ENCODE measurements at places on chromosomes 1 and 21. TPM values are rescaled to one million over a fixed set of nuclear protein-coding genes. Genes with fewer than 3 reads are reported as not detected.

DNA sequence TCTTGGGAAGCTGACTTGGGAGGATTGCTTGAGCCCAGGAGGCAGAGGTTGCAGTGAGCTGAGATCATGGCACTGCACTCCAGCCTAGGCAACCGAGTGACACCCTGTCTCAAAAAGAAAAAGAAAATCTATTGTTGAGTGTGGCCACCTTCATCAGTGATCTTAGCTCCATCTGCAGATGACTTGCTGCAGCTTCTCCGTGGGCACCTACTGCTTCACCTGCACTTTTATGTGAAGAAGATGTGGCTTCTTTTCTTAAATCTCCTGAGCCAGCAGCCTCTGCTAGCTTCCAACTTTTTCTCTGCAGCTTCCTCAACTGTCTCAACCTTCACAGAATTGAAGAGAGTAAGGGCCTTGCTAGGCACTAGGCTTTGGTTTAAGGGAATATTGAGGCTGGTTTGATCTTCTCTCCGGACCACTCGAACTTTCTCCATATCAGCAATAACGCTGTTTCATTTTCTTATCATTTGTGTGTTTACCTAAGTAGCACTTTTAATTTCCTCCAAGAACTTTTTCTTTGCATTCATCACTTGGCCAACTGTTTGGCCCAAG is 28.0 kb downstream of the AGPAT3 start:
- DNase-seq = no peak

- DNase-seq = no peak
Observed at GRCh38 chr1:56416495-56416894, 162.9 kb downstream of the PLPP3 start.

- DNase-seq = no peak
Observed at GRCh38 chr1:243280571-243281129, 24.8 kb downstream of the SDCCAG8 start.

DNA sequence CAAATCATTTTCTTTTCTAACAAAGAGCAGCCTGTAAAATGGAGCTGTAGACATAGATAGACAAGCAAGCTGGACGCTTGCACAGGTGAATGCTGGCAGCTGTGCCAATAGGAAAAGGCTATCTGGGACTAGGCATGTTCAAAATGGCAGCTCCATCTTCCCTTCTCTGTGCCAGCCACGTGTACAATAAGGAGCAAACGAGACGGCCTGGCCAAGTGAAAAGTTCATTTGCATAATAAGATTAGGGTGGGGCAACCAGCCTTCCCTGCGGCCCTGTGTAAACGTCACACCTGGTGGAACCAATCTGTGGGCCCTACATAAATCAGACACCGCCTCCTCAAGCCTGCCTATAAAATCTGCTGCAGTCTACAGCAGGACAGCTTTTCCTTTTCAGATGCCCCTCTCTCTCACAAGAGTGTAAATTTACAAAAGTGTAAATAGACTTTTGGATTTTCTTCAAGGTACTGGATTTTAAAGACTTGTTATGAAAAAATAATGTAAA is 16.6 kb upstream of the EDEM3 start:
- DNase-seq = no peak

DNA sequence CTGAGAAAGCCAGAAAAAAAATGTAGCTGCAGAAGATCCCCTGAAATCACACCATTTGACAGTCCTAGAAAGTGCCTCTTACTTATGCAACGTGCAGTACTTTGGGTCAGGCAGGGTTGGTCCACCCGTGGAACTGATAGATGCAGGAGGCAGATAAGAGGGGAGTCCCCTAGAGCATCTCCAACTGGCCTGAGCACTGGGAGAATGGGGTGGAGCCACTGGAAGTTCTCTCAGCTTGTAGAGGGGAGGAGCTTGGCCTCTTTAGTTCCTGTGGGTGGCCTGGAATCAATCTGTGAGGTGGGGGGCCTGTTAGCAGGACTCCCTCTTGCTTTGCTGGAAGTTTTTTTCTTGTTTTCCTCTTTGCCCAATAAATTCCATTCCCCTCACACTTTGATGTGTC is 335.7 kb upstream of the NCAM2 start:
- peak; percentile 33 for DNase-seq

DNA sequence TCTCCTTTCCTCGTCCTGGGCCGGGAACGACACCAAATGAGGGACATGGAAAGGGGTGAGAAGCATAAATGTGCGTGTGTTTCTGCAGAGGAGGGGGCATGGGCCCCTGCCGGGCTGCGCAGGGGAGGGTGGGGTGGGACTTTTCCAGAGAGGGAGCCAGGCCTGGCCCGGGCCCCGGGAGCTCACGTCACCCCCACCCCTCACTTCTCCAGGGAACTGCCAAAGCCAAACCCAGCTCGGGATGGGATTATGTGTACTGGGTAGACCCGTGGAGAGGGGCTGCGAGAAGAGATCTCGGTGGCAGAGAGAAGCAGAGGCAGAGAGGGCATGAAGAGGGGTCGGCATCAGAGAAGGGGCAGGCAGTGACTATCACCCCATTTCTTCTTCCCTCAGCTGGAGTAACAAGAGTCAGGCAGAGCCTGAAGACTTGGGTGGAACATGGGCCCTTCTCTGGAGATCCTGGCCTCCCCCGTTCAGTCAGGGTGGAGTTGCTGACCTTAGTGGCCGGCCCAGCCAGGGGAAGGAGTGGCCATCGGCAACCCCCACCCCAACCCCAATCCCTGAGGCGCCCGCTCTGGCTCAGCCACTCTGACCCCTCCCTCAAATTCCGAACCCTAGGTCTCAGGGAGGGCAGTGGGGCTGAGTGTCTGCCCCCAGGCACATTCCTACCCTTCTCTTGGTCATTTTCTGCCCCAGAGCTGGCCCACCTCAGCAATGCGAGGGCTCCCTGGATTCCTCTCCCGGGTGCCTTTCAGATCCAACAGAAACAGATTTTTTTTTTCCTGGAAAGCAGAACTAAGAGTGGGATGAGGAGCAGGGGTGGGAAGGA is 1.2 kb downstream of the ADAMTSL4 start:
- DNase-seq = no peak

- no peak for DNase-seq
Observed at GRCh38 chr1:53583021-53583867, 124.0 kb downstream of the DMRTB1 start.

GRCh38 chr1:30847358-30847972 is 61.1 kb downstream of the SDC3 start:
- no peak for DNase-seq

- DNase-seq = no peak
Observed at GRCh38 chr1:97089173-97089572, 367.6 kb downstream of the PTBP2 start.

The TSPEAR gene
- polyA plus RNA-seq = 1.5 TPM

The MROH9 gene
- polyA plus RNA-seq = not detected

The TMEM240 gene
- polyA plus RNA-seq = 5.7 TPM

The FAM151A gene
- polyA plus RNA-seq = not detected

The HMGCS2 gene
- not detected for polyA plus RNA-seq

The SLC30A10 gene
- polyA plus RNA-seq = 0.23 TPM
